Umbilical cord (tissue), 2 donors: ENCODE measurements at places on chromosomes 3 and 15. TPM values are rescaled to one million over a fixed set of nuclear protein-coding genes. Genes with fewer than 3 reads are reported as not detected.

The MUSTN1 gene
- total RNA-seq: 6.7 TPM

The TRPM1 gene
- total RNA-seq: 6.0 TPM

- no peak for DNase-seq
These were observed 28.0 kb downstream of the MYZAP start for GRCh38 chr15:57619746-57620145.

The ROPN1 gene
- 1.4 TPM for total RNA-seq

DNA sequence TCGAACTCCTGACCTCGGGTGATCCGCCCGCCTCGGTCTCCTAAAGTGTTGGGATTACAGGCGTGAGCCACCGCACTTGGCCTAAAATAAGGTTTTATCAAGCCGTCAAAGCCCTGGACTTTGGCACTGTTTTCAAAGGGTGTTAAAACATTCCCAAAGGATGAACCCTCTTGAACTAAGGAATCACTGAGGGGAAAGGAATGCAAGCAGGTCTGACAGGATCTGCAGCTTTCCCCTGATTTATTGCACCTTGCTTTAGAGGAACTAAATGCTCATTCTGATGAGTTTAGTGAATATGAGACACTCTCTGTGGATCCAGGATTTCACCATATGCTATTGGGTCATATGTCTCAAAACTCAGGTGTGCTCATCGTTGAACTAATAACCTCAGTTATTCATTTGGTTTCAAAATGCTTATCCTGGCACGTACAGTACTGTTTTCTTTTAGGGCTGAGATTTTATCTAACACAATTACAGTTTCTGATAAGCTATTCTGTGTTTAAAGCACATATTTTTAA, 63.0 kb upstream of the TSC22D2 start:
- peak; percentile 88 for DNase-seq

The THPO gene
- total RNA-seq: not detected

GRCh38 chr15:80461356-80462095, 57.3 kb downstream of the ARNT2 start:
- DNase-seq: no peak

- DNase-seq: no peak
These were observed 15.5 kb downstream of the ACAA1 start for GRCh38 chr3:38121451-38121831.

DNA sequence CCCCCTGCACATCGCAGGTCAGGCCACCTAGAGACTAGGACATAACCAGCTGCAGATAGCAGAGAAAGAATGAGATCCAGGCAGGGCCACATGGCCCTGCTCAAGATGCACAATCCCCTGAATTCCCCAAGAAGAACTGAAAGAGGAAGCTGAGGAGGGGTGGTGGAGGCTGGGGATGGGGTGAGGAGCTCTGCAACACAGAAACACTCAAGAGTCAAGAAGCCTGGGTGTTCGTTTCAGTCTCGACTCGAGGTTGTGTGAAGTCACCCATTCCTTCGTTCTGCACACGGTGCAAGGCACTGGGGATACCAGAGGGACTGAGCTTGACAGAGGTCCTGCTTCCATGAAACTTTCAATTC, 62.0 kb downstream of the TLE3 start:
- no peak for DNase-seq

DNA sequence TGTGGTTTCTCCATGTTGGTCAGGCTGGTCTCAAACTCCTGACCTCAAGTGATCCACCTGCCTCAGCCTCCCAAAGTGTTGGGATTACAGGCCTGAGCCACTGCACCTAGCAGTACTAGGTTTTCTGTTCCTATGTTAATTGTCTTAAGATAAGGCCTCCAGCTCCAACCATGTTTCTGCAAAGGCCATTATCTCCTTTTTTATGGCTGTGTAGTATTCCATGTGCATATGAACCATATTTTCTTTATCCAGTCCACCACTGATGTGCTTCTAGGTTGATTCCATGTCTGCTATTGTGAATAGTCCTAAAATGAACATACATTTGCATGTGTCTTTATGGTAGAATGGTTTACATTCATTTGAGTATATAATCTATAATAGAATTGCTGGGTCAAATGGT, 9.8 kb downstream of the HTR3C start:
- DNase-seq: no peak

GRCh38 chr15:83653639-83654378, at the start of gene ADAMTSL3:
ADAMTSL3 (plus strand) TSS chr15:83654123; CDS start chr15:83655762, 1,639 bp downstream.
- peak; percentile 73 for DNase-seq

- no peak for DNase-seq
These were observed 30.1 kb downstream of the CCDC12 start for GRCh38 chr3:46946416-46946815.

GRCh38 chr3:107263269-107264021, 113.8 kb upstream of the CCDC54 start:
- DNase-seq: no peak

DNA sequence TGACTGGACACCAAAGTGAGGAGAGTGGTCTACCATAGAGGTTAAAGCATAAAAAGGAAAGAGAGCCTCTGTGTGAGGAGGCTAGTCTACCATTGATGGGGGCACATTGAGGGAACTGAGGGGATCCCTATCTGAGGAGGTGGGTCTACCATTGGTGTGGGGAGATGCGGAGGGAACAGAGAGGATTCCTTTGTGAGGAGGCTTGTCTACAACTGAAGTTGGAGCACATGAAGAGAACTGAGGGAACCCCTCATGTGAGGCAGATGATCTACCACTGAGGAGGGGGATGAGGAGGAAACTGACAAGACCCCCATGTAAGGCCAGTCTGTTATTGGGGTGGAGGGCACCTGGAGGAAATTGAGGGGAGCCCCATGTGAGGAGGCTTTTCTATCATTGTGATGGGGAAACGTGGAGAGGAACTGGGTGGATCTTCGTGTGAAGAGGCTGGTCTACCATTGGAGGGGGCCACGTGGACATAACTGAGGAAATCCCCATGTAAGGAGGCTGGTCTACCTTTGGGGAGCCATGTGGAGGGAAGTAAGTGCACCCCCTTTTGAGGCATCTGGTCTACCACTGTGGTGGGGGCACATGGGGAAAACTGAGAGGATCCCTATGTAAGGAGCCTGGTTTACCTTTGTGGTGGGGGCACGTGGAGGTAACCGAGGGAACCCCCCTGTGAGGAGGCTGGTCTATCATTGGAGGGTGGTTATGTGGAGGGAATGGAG, 160.1 kb downstream of the FBLN2 start:
- DNase-seq: no peak

The HCN4 gene
- 0.72 TPM for total RNA-seq

DNA sequence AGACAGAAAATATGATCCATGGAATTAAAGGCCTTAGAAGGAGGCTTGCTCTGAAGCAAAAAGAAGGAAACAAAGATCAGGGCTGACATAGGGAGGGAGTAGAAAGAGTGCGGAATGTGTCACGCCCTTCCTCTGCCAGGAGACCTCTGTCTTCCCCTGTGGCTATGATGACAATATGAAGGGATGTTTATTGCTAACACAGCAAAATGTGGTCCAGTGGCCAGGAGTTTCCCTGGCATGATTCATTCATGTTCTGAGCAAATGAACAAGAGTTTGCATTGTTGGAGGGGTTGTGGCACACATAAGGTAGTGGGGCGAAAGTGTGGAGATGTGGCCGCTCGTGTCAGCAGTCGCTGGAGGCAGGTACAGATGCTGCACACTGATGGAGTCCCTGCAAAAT, 169.4 kb downstream of the SHQ1 start:
- peak; percentile 57 for DNase-seq

The SYNPR gene
- total RNA-seq: 9.9 TPM

The TEX264 gene
- 17.1 TPM for total RNA-seq

The TEX55 gene
- total RNA-seq: not detected

DNA sequence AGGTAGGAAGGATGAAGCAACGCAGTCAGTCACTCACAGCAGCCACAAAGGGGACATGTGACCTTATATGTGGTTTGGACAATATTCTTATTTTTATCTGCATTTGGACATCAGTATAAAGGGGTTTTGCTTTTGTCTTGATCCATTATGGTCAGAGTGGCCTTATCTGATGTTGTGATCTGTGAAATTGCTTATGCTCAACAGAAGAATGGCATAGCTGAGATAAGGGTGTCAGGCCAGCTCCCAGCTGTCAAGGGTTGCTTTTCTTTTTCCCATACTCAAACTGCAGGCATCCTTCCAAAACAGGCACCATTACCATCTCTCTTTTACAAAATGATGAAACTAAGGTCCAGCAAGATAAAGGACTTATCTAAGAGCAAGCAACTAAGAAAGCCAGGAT, 28.1 kb downstream of the DCLK3 start:
- DNase-seq: peak; percentile 27

- DNase-seq: no peak
These were observed 77.0 kb downstream of the ITGA11 start for GRCh38 chr15:68354923-68355322.

DNA sequence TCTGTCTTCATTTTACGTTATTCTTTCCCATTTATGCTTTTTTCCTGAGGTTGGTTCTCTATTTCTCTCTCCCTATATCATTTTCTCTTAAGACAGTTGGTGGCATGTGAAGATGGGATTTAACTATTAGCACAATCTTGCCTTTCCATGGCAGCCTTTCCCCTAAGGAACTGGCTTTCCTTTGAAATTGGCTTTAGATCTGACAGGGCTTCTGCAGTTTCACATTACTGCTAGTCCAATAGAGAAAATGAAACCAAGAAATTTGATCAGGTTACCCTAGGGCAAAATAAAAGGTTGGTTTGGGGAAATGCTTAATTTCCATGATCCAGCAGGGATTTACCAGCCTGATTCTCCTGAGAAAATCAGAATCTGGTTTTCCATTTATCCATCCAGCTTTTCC, 22.7 kb upstream of the CHL1 start:
- DNase-seq: no peak

The ARL13B gene
- 12.3 TPM for total RNA-seq

GRCh38 chr3:71438904-71439303, 144.6 kb downstream of the FOXP1 start:
- no peak for DNase-seq

- no peak for DNase-seq
These were observed 78.0 kb upstream of the MBNL1 start for GRCh38 chr3:152190636-152191183.

GRCh38 chr3:11014253-11014652, 21.7 kb downstream of the SLC6A1 start:
- DNase-seq: no peak

GRCh38 chr3:25823314-25823713, 33.4 kb downstream of the OXSM start:
- DNase-seq: no peak

GRCh38 chr15:60601098-60601497, 122.2 kb upstream of the ICE2 start:
- DNase-seq: no peak

The C3orf49 gene
- not detected for total RNA-seq

DNA sequence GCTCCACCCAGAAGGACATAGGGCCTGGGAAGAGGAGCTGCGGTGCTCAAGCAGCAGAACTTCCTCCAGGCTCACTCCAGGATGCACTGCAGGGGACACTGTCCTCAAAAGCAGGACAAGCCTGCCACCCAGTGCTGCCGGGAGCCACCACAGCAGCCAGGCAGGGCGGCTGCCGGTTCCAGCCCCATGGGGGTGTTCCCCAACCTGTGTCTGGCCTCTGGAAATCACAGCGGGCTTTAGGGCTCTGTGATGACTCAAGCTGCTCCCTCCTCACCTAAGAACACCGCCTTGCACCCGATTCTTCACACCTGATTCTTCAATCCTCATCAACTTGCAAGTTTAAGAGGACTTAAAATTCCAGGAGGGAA, 71.9 kb upstream of the SLC6A11 start:
- no peak for DNase-seq

DNA sequence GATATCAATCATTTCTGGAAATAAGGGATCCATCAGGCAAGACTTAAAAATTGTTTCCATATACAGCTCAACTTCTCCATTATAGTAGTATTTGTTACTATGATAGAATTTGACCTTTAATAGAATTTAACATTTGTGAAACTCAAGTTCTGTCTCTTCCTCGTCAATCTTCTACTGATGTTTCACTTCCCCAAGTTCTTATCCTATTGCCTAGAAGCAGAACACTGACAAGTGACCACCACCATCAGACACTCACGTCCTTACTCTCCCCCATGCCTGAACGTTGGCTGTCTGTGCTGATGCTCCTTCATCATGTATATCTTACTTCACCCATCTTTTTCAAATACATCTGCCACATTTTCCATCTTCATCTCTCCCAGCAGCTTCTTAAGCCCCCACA, 26.6 kb upstream of the TAFA4 start:
- no peak for DNase-seq

- no peak for DNase-seq
These were observed 320.8 kb downstream of the RORA start for GRCh38 chr15:60908332-60908731.

- no peak for DNase-seq
These were observed 42.2 kb upstream of the POMGNT2 start for GRCh38 chr3:43148033-43148432.

- no peak for DNase-seq
These were observed 53.0 kb downstream of the LYSMD4 start for GRCh38 chr15:99680276-99680675.

The NME9 gene
- 0.48 TPM for total RNA-seq

GRCh38 chr3:192851821-192852372, 65.8 kb downstream of the MB21D2 start:
- DNase-seq: peak; percentile 58

DNA sequence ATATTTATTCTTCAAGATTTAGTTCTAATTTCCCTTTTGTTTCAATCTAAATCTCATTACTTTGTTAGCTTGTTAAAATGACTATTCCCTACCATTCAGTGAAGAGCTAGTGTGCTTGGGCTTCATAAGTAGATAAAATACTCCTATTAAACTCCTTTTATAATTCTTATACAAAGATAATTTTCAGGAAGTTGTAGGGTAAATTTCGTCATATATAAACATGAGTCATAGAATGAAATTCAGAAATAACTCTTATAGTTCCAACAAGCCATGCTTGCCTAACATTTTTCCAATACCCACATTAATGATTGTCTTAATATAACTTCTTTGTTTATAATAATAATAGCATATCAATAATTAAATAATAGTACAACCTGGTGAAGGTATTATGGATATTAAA, 407.3 kb downstream of the NAALADL2 start:
- no peak for DNase-seq

The ITGA11 gene
- total RNA-seq: 84.5 TPM

The RTP1 gene
- total RNA-seq: not detected

GRCh38 chr3:87997966-87998365, 60.8 kb downstream of the CGGBP1 start:
- DNase-seq: no peak

DNA sequence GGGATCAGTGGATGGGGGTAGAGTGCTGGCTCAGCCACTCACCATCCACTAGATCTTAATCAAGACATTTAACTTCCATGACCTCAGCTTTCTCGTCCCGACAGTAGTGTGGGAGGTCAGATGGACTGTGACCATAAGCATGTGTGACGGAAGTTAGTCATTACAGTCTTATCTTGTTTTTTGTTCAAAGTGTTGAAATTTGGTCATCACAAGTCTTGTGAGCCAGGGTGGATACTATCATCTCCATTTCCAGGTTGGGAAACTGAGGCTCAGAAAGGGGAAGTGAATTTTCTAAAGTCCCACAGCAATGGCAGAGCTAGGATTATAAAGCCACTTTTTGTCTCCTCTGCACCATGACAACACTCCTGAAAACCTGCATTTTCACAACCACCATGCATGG, 32.0 kb upstream of the ITGA11 start:
- DNase-seq: no peak
